Cerebellar cortex (tissue), 1 donor: ENCODE measurements at places on chromosomes 11 and 22.

DNA sequence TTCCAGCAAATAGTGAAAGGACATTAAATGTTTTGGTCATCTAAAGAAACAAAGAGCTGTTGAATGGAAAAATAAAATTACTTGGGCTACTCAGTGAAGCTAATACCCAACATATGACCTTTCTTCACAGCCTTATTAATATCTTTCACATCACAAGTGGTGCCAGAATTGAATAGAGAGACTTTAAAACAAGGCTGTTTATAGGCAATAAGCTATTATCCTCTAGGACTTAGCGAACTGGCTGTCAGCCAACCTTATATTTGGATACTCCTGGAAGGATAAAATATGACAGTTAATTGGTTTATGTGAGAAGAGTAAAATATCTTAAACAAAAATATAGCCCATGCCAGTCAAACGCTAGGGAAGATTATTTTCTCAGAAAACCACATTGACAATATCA, 225.5 kb upstream of the BLID start:
- no peak for DNase-seq

DNA sequence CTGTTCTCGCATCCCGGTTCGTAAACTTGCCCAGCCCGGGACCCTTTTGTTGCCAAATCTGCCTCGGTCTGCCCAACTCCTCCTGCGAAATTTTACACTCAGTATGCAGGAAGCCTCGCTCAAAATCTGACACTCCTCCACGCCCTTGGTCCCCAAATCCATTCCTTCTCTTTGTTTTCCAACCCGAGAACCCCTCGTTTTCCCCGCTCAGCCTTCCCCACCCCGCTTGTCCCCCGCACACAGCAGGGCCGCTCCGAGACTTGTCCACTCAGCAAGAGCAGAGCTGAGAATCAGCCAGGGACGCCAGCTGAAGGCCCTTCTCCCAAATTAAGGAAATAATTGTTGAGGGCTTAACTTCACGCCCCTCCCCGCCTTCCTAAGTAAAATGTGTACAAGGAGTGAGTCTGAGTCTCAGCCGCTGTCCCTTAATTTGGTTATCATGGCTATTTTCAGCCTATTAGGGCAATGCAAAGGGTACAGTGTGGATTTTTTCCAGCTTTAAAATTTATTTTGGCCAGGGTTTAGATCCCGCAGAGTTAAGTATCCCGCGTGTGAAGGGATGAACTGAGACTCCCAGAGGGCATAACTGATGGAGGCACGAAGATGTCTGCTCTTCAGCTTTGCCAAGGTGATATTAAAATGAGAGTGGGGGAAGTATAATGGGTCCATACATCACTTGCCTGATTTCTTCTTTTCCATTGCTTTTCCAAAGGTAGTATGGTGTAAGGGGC, 581 bp upstream of the FBXO3 start:
- peak; percentile 60 for DNase-seq

GRCh38 chr22:46969961-46970360, 207.5 kb downstream of the TBC1D22A start:
- DNase-seq, result no peak

- DNase-seq, result no peak
These were observed 5.7 kb downstream of the SIRT3 start for GRCh38 chr11:230431-230830.

DNA sequence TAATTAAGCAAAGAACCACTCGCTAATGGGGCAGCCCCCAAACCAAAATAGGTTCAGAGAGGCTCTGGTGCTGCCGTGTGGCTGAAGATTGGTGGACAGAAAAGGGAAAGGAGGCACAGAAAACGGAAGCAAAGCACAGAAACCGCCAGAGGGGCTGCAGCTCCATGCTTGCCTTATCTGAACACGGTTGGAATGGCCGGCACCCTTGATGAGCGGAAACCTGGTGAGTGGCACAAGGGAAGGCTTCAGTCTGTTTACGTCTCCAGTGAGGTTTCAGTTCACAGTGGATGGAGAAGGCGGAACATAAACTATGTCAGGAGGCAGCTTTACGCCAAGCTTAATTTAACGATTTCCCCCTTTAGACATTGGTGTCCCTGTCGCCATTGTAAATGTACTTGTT, 5.2 kb upstream of the PRR33 start:
- no peak for DNase-seq

DNA sequence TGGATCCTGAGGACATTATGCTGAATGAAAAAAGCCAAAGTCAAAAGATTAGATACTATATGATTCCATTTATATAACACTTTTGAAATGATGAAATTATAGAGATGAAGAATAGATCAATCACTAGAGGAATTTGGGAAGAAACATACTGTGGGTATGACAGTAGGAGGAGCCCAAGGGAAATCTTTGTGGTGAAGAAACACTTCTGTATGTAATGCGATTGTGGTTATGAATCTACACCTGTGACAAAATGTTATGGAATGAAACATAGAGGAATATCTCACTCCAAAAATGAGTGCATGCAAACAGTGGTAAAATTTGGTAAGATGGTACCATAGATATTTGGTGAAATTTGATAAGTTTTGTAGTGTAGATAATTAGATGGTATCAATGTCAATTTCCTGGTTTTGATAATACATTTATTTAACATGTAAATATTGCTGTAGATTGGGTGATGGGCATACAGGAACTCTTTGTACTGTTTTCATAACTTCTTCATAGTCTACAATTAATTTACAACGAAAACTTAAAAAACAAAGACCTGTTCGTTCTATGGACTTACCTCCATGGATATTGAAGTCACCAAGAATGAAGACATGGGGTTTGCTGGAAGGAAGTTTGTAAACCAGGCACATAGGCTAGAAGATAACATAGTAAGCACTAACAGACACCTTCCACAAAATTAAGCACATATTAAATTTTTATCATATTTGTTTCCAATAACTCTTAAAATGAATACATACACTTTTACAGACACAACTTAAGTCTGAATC, 11.5 kb downstream of the MRGPRX1 start:
- DNase-seq, result no peak

- DNase-seq, result no peak
These were observed 10.7 kb upstream of the SYTL2 start for GRCh38 chr11:85821636-85822035.

DNA sequence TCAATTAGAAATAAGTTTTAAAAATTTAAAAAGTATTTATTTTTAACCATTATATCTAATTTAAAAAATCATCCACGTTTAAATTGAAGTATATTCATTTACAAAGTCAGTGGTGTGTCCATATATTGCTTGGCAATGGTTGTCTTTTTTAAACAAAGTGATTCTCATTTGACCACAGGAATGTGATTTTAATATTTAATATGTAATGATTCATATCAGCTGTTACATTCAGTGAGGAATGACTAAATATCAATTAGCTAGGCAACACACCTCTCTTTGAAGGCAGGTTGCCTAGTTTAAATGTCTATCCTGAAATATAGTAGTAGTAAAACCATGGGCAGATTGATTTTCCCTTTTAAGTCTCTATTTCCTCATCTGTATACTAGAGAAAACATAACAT, 392.2 kb upstream of the CCDC179 start:
- DNase-seq, result no peak

GRCh38 chr11:7617032-7617431, 56.3 kb downstream of the CYB5R2 start:
- no peak for DNase-seq
